ENCODE measurements at places on chromosomes 13 and 19. TPM values are rescaled to one million over a fixed set of nuclear protein-coding genes. Genes with fewer than 3 reads are reported as not detected.
A peak's percentile ranks its signal among the peaks of the same experiment; 100 is the strongest.

TMEM190 gene
- total RNA-seq = not detected

SUPT20H gene
- total RNA-seq = 100.0 TPM

ANGPTL4 gene
- total RNA-seq = 13.2 TPM

ATP4B gene
- not detected for total RNA-seq

IGFL3 gene
- total RNA-seq = not detected

SLC17A7 gene
- 0.55 TPM for total RNA-seq

CD37 gene
- 11.0 TPM for total RNA-seq

IGSF23 gene
- not detected for total RNA-seq

WDR18 gene
- total RNA-seq = 36.6 TPM

CEACAM8 gene
- total RNA-seq = not detected

KLK2 gene
- total RNA-seq = not detected

- DNase-seq = no peak
Measured at GRCh38 chr19:15292847-15293582, 39.3 kb downstream of the BRD4 start.

DNA sequence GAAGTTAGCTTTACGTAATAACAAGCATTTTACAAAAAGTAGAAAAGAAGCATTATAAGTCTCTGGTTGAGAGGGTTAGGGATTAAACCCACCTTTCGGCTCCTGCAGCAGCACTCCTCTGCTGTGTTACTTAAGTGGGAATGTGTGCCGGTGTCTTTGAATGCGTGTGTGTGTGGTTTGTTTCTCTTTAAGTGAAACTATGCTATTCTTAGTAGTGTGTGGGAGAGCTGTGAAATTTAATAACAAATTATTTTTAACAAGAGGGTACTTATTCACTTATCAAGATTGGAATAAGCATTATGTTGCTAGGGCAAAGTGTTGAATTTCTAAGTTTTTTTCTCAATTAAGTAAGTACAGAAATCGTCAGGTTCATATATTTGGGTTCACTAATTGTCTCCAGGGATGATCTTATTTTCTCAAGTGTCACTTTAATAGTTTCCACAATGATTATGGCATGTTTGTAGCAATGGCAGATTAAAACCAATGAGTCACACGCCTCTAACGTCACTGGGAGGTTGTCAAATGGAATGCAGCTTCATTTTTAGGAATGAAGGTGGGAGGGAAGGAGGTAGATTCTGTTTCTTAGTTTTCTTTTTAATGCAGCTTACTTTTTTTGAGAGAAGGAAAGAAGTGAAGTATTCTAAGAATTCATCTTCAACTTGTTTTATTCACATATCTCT, 151.3 kb downstream of the LMO7 start:
- DNase-seq = no peak

DNA sequence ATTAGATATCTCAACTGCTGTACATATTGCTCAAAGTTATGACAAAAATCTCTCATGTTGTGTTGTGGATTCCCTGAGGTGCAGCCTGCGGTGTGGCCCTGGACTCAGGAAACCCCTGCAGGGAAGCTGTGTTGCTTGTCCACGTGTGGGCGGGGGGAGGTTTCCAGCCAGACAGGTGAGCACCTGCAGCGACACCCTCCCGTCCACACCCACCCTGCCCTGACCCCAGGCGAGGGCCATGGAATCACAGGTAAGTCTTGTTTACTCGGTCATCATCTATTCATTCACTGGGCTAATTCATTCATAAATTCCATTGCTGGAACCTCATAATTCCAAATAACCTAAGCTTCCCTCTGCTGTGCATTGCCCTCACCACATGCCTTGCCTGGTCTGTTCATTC, 14.1 kb downstream of the PLPP2 start:
- DNase-seq = no peak

DNA sequence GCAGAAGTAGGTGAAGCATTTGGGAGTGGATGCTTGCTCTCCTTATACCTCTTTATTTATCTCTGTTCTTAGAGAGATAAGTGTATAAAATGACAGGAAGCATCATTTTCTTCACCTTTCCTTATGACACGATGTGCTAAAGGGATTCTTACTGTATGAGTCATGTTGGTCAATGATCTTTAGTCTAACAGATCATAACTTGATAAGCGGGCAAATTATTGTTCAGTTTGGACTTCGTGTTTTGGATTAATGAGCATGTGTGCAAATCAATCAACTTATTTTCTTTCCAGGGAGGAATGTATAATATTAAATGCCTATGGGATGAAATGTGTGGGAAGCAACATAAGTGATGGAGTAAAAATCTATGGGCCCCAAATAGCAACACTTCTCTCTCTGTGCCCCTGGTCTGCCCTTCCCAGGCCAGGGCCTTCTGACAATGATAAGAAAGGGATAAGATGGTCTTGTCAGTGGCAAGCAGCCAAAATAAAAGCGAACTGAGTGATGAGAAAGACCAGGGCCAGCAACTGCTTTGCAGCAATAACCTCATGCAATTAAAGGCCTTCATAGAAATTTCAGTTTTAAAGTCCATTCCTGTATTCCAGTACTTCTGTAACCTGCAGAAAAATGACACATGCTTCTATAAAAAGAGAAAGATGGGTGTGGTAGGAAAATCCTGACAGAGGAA, 61.4 kb downstream of the SLC10A2 start:
- no peak for DNase-seq

GRCh38 chr19:33418461-33418860, 45.0 kb downstream of the CEBPG start:
- DNase-seq = no peak

DNA sequence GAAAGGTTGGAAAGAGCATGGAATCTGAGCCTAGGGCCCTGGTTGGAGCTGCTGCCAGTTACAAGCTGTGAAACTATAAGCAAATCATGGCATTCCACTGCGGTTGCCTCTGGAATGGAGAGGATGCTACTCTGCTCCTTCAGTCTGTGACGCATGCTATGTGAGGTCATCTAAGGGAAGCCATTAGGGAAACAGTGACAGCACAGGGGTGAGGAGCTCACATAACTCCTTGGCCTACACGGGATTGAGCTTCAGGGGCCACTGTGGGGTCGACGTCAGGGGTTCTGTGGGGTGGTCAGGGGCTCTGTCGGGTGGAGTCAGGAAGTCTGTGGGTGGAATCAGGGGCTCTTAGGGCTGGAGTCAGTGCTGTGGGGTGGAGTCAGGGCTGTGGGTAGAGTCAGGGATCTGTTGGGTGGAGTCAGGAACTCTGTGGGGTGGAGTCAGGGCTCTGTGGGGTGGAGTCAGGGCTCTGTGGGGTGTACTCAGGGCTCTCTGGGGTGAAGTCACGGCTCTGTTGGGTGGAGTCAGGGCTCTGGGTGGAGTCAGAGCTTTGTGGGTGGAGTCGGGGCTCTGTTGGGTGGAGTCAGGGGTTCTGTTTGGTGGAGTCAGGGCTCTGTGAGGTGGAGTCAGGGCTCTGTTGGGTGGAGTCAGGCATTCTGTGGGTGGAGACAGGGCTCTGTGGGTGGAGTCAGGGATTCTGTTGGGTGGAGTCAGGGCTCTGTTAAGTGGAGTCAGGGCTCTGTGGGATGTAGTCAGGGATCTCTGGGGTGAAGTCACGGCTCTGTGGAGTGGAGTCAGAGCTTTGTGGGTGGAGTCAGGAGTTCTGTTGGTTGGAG, 35.8 kb upstream of the MEDAG start:
- DNase-seq = peak; percentile 60

- DNase-seq = no peak
Measured at GRCh38 chr13:96075953-96076543, 13.9 kb upstream of the HS6ST3 start.

GRCh38 chr19:15641901-15642491, 1.3 kb downstream of the CYP4F3 start:
- DNase-seq = no peak

DNA sequence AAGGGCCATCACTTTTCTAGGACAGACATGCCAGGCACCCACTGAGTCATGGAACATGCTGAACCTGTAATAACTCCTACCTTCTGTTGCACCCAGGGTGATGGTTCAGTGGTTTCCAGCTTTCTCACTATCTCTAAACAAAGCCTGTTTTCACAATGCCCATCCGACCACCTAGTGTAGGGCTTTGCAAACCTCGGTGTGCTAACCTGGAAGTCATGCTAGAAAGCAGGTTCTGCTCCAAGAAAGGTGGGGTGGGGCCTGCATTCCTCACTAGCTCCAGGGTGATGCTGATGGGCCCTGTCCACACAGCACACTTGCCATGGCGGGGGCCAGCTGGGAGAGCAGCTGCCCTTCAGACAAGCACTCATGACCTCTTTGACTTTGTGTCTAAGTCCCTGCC, 43.4 kb downstream of the COL4A2 start:
- DNase-seq = no peak

DNA sequence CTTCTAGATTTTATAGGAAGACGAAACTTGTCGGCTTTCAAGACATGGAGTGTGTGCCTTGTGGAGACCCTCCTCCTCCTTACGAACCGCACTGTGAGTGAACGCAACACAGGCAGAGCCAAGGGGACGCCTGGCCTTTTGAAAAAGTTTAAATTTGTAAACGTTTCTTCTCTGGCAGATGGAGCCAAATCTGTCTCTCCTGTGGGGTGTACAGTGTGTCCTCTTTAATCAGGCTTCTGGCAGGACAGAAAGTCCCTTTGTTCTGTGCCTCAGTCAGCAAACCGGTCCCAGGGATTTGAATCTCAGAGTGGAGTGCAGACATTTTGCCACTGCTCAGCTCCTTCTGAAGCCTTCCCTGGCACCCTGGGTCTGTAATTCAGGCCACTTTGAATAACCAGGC, 56.5 kb downstream of the TNFRSF19 start:
- DNase-seq = no peak

DNA sequence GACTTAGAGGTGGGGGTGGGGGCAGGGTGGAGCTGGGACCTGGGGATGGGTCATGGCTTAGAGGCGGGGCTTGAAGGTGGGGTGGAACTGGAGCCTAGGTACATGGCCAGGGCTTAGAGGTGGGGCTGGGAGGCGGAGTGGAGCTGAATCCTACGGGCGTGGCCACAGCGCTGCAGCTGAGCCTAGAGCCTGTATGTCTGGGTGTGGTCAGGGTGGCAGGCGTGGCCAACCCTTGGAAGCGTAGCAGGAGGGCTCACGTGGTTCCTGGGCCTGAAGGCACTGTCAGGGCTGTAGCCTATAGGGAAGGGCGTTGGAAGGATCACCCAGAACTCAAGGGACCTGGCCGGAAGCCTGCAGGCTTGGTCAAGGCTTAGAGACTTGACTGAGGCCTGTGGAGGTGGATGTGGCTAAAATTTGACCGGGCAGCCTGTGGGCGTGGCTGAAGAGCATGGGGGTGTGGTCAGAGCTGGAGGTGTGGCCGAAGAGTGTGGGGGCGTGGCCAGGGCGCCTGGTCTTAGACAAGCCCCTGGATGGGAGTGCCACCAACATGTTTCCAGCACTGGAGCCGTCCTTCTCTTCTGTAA, 24.3 kb downstream of the COLGALT1 start:
- no peak for DNase-seq

- DNase-seq = no peak
Measured at GRCh38 chr13:101309014-101309619, 107.2 kb downstream of the NALCN start.

DNA sequence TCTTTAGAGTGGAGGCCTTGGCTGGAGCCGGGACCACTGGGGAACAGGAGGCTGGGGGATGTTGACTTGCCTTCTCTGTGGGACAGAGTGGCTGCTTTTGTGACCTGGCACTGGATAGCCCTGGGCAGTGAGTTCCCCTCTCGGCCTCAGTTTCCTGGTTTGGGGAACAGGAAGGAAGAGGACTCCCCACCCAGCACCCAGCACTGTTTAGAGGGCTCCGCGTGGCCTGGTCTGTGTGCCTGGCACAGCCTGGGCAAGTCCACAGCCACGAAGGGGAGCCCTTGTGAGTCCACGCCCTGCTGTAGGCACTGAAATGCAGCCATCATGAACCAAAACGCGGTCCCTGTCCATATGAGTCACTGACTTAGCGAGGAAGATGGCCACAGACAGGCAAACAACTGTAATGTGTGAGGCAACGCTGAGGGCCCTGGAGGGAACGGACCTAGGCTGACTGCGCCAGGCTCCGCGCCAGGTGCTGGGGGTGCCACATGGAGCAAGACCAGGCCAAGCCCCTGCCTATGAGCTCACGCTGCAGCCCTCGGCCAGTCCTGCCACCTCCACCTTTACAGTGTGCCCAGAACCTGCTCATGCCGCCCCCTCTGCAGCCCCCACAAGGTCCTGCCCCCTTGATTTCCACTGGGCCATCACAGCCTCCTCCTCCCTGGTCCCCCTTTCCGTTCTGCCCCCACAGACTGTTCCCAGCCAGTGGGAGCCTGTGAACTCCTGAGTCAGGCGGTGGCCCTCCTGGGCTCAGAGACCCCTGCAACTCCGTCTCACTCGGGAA, 35.5 kb downstream of the PAK4 start:
- no peak for DNase-seq

GRCh38 chr19:17616686-17616960, 61.2 kb downstream of the COLGALT1 start:
- no peak for DNase-seq

GRCh38 chr19:7868326-7868670, 5.9 kb downstream of the PRR36 start:
- peak; percentile 42 for DNase-seq

Measured in ureter (tissue), 1 donor.